ENCODE measurements at places on chromosomes 1 and 21.
A peak's percentile ranks its signal among the peaks of the same experiment; 100 is the strongest.

- DNase-seq = no peak
These were observed 113.7 kb downstream of the RUNX1 start for GRCh38 chr21:34935452-34935851.

DNA sequence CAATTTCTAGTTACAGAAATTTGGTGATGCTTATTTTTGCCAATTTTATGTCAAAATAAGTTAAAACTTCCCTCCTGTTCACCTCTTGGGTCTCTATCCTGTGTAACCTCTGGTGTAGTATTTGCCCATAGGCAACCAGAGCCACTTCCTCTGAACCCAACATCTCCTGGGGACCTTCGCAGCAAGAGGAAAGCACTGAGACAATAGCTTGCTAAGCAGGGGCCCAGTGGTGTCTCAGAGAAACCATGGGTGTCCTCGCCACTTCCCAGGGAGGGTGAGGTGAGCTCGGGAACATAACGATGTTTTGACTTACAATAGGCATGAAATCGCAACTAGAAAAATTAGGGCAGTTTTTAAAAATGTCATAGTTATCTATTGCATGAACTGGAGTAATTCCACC is 56.4 kb upstream of the SCCPDH start:
- DNase-seq = no peak

DNA sequence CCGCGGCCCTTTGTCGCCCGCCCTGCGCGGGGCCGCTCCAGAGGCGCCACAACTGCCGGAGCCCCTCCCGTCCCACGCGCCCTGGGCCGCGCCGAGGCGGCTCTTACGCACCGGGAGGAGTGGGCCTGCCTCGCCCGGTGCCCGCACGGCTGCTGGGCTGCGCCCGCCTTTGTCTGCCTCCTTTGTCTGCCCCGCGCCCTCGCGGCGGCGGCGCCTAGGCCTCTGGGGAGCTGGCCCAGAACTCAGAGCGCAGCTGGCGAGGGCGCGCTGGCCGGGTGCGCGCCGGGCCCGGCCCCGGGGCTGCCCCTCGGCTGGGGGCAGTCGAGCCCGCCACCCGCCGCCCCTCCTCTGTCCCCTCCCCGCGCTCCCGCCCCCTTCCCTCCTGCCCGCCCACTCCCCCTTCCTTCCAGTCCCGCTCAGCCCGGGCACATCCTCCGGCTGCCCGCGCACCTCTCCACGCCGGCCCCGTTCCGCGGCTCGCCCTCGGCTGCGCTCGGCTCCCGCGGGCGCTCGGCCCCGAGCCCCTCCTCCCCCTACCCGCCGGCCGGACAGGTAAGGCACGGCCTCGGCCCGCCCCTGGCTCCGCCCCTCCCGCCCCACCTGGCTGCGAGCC is at the start of gene DRAXIN:
Gene DRAXIN (plus strand): TSS at position 409 of the 613 bp plus-strand sequence. CDS start 14,549 bp downstream, outside the sequence.
- peak; percentile 58 for DNase-seq

GRCh38 chr21:42007356-42007940 is 2.7 kb downstream of the ZBTB21 start:
- no peak for DNase-seq

- DNase-seq = no peak
These were observed 54.3 kb downstream of the ABL2 start for GRCh38 chr1:179175011-179175841.

DNA sequence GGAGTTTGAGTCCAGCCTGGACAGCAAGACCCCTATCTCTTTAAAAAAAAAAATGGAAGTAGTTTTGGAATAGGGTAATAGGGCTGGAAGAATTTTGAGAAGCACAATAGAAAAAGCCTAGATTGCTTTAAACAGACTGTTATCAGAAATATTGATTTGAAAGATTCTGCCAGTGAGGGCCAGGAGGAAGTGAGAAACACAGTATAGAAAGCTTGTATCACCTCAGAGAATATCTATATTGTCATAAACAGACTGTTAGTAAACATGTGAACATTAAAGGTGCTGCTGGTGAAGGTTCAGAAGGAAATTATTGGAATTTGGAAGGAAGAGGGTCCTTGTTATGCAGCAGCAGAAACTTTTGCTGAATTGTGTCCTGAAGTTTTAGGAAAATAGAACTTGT is 24.8 kb upstream of the PSEN2 start:
- no peak for DNase-seq

GRCh38 chr1:210769473-210769872 is 364.5 kb downstream of the KCNH1 start:
- peak; percentile 56 for DNase-seq

GRCh38 chr1:236659792-236660587 is 26.3 kb upstream of the ACTN2 start:
- DNase-seq = no peak

DNA sequence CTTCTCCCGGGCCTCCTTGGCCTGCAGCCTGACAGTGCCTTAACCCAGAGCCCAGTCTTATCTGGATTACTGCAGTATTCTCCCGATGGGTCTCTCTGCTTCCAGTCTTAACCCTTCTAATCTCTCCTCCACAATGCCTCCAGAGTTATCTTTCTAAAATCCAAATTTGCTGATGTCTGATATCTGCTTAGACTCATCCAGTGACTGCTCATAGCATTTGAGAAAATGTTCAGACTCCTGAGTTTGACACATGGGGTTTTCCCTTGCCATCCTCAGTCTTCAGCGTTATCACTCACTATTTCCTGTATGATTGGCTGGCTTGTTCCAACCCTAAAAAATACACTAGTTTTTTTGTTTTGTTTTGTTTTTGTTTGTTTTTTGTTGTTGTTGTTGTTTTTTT is 102.0 kb downstream of the FMN2 start:
- no peak for DNase-seq

GRCh38 chr1:154295408-154296235 is 23.2 kb downstream of the HAX1 start:
- DNase-seq = no peak

GRCh38 chr1:32611859-32612188 is 38.5 kb downstream of the ZBTB8OS start:
- no peak for DNase-seq

DNA sequence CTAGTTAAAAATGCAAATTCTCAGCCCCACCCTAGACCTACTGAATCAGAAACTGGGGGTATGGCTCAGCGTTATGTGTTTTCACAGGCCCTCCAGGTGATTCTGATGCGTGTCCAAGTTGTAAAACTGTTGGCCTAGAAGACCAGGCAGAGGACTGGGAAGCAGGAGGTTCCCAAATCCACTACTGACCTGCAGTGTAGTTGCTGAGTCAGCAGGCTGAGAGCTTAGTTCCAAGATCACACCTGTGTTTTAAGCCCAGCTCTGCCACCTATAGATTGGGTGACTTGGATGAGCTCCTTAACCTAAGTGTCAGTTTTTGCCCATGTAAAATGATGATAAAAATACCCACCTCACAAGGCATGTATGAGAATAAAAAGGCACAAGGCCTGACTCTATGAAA is 4.1 kb downstream of the GRHL3 start:
- no peak for DNase-seq
